Placental epithelial cell (primary cell): ENCODE measurements at places on chromosomes 6 and 20. TPM values are rescaled to one million over a fixed set of nuclear protein-coding genes. Genes with fewer than 3 reads are reported as not detected.

COX4I2 gene
- not detected in 2 replicates for total RNA-seq

ARMH2 gene
- not detected in 2 replicates for total RNA-seq

CFAP206 gene
- total RNA-seq: 1.2 and 3.5 TPM in 2 replicates

GRIK2 gene
- 1.2 TPM in 1 of 2 replicates, not detected in the other for total RNA-seq

TENT5A gene
- 28.0 and 78.9 TPM in 2 replicates for total RNA-seq

CSE1L gene
- 33.0 and 71.7 TPM in 2 replicates for total RNA-seq

ADGRF5 gene
- 6.7 and 13.7 TPM in 2 replicates for total RNA-seq

PSMA7 gene
- 141 and 276 TPM in 2 replicates for total RNA-seq

BMP5 gene
- not detected in 2 replicates for total RNA-seq
